ENCODE measurements at places on chromosomes 4 and X.

- DNase-seq = no peak
Observed at GRCh38 chrX:130555341-130555740, 153.6 kb downstream of the RBMX2 start.

- DNase-seq = no peak
Observed at GRCh38 chr4:26056406-26056805, 142.4 kb downstream of the SMIM20 start.

GRCh38 chr4:154516318-154517029 is 24.9 kb upstream of the DCHS2 start:
- DNase-seq = no peak

DNA sequence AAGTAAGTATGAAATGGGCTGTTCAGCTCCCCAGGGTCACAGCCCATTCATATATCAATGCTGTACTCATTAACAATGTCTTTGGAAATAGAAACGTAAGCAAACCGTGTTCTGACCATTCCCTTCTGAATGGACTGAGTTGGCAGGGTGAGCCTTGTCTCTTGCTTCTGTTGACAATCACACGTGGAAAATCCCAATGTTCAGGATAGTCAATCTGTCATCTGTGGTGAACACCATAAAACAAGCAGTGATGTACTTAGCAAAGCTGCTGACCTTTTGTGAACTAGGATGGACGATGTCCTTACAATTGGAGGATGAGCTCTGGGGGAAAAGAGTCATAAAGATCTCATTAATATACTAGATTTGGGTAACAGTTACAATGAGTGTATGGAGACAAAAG is 109.6 kb upstream of the PAQR3 start:
- DNase-seq = no peak

All from NCI-H187 treated with DMSO at 0.1 percent for 48 hours (cell line).